ENCODE measurements at places on chromosomes 6 and 20. TPM values are rescaled to one million over a fixed set of nuclear protein-coding genes. Genes with fewer than 3 reads are reported as not detected.

DNA sequence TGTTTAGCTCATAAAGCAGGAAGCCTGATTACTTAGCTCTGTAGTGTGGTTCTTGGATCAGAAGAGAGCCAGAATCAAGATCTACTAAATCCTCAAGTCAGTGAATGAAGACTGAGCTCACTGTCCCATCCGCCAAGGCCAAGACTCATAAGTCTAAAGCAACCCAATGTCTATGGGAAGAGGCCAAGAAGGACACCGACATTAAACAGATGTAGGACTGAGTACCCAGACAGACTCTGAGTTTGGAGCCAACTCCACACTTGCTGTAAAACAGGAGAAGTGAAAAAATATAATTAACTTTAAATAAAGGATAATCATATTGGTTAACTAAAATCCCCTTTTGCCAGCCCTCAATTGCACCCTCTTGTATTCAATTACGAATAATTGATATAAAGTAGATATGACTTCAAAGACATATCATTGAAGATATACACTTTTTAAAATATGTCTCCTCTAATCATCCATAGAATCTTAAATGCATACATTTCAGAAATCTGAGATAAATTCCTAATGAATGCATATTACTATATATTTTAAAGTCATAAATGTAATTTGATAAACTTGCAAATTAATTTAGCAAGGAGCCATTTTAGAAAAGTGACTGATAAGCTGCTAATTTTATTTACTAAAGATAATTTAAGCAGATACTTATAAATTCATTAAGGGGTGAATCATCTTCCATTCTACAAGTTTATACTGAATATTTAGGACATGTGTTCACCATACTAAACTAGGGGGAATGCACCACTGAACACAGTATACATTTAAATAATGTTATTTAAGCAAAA, 617.0 kb upstream of the ARID1B start:
- DNase-seq, result no peak

GRCh38 chr6:7148100-7148822, 40.5 kb downstream of the RREB1 start:
- no peak for DNase-seq

DNA sequence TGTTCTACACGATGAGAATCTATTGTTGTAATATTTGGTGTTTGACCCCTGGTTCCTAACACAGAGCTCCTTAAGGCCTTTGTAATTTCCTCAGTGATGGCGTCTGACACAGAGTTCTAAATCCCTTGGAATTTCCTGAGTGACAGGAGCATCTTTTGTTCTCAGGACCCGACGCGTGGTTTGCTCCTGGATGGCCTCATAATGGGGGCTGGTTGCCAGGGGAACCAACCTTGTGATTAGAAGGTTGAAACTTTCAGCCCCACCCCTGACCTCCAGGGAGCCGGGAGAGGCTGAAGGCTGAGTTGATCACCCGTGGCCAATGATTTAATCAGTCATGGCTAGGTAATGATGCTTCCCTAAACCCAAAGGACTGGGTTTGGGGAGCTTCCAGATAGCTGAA, 20.5 kb upstream of the ZNF133 start:
- DNase-seq, result no peak

GRCh38 chr6:132063738-132064137, 112.6 kb upstream of the CCN2 start:
- DNase-seq, result no peak

- no peak for DNase-seq
These were observed 68.2 kb downstream of the PLCB1 start for GRCh38 chr20:8200220-8200619.

DNA sequence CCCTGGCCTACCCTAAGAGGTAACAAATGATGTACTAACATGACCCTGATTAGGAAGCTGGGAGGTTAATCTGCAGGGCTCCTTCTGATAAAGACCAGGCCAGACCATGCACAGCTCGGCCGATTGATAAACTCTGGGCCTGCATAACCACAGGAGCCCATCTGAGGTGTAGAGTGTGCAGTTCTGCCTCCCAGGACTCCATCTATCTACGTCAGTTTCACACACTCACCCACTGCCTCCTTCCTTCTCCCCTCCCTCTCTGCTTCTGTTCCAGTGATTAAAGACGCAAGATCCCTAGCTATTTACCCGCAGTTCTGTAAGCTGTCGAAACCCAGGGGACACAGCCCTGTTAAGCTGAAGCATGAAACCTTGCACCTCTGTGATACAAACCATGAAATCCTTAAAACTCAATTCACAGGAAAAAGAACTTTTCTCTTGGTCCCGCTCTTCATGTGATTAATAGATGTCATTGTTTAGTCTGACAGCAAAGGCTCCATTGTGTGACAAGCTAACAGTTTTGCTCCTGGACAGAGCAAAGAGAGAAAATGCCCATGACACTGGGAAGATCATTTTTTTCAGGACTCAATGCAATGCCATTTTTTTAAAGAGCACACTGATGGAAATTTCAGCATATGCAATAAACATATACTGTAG, 470.6 kb downstream of the MAFB start:
- no peak for DNase-seq

GRCh38 chr20:37850724-37851355, 52.1 kb upstream of the VSTM2L start:
- DNase-seq, result no peak

GTSF1L gene
- total RNA-seq, result not detected

PIGT gene
- 145 TPM for total RNA-seq

RIN2 gene
- total RNA-seq, result 40.8 TPM

KCNQ2 gene
- total RNA-seq, result not detected

ACAT2 gene
- total RNA-seq, result 13.0 TPM

NKAPL gene
- total RNA-seq, result not detected

C6orf15 gene
- total RNA-seq, result not detected
